ENCODE measurements at places on chromosomes 12 and 14. TPM values are rescaled to one million over a fixed set of nuclear protein-coding genes. Genes with fewer than 3 reads are reported as not detected.

STYK1 gene
- total RNA-seq: 0.28 TPM

TSPAN8 gene
- not detected for total RNA-seq

PPP1R1A gene
- total RNA-seq: 0.18 TPM

LPAR5 gene
- 0.67 TPM for total RNA-seq

TMEM229B gene
- total RNA-seq: 0.17 TPM

FGD4 gene
- total RNA-seq: 3.5 TPM

SVOP gene
- not detected for total RNA-seq

IL26 gene
- not detected for total RNA-seq

ERP27 gene
- total RNA-seq: not detected

CIROP gene
- not detected for total RNA-seq

MIP gene
- not detected for total RNA-seq

TEX22 gene
- total RNA-seq: 0.19 TPM

HOXC11 gene
- 0.54 TPM for total RNA-seq

KRT77 gene
- not detected for total RNA-seq

GZMB gene
- not detected for total RNA-seq

MYF6 gene
- total RNA-seq: not detected

AQP6 gene
- total RNA-seq: not detected

KRT71 gene
- total RNA-seq: 0.05 TPM

ZC3H14 gene
- 66.1 TPM for total RNA-seq

SETD3 gene
- 48.1 TPM for total RNA-seq

CPNE6 gene
- not detected for total RNA-seq

MAP1LC3B2 gene
- total RNA-seq: 1.2 TPM

RNASE4 gene
- 8.9 TPM for total RNA-seq

LRRIQ1 gene
- 0.80 TPM for total RNA-seq

TMPRSS12 gene
- total RNA-seq: not detected

OTX2 gene
- not detected for total RNA-seq

DHRS2 gene
- 7.5 TPM for total RNA-seq

FAIM2 gene
- total RNA-seq: 0.02 TPM

CLEC4D gene
- total RNA-seq: not detected

DGKA gene
- 14.3 TPM for total RNA-seq

TC2N gene
- total RNA-seq: 0.54 TPM

TXNRD1 gene
- total RNA-seq: 1,129 TPM

DBX2 gene
- not detected for total RNA-seq

ANO4 gene
- not detected for total RNA-seq

NEDD8 gene
- 458 TPM for total RNA-seq
